ENCODE measurements at places on chromosomes 4 and X.

GRCh38 chr4:151114338-151114737, 14.9 kb downstream of the RPS3A start:
- DNase-seq = no peak

- no peak for DNase-seq
These were observed 28.2 kb downstream of the SULT1E1 start for GRCh38 chr4:69831646-69832325.

DNA sequence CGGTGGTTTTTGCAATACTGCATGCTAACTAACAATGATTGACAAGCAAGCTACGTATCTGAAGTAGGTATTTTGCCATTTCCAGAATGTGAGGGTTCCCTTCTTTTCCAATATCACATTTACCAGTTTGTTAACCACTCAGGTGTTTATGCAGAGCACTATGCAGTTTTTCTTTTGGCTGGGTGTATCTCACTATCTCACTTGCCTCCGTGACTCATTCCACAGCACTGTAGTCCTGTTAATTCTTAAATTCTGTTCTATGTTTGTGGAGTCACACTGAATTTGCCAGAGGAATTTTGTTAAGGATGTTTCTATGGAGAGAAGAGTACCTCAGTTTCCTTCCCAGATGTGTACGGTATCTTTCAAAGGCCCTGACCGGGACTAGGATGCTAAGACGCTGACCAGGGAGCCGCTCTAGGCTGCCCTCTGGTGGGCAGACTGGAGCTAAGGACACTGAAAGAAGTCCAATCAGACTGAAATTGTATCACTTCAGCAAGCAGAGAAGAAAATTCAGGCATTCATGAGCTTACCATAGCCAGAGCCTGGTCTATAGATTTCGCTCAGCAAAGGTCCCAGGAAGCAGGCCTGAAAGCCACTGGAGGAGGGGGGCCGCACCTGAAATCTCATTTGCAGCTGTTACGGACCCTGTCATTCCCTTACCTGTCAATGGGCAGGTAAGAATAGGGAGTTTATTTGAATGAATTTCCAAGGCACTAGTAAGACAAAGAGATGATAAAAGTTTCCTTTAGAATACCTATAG, 388.4 kb upstream of the SPOCK3 start:
- peak; percentile 66 for DNase-seq

- DNase-seq = no peak
These were observed 540.0 kb downstream of the SPRY1 start for GRCh38 chr4:123936621-123937043.

DNA sequence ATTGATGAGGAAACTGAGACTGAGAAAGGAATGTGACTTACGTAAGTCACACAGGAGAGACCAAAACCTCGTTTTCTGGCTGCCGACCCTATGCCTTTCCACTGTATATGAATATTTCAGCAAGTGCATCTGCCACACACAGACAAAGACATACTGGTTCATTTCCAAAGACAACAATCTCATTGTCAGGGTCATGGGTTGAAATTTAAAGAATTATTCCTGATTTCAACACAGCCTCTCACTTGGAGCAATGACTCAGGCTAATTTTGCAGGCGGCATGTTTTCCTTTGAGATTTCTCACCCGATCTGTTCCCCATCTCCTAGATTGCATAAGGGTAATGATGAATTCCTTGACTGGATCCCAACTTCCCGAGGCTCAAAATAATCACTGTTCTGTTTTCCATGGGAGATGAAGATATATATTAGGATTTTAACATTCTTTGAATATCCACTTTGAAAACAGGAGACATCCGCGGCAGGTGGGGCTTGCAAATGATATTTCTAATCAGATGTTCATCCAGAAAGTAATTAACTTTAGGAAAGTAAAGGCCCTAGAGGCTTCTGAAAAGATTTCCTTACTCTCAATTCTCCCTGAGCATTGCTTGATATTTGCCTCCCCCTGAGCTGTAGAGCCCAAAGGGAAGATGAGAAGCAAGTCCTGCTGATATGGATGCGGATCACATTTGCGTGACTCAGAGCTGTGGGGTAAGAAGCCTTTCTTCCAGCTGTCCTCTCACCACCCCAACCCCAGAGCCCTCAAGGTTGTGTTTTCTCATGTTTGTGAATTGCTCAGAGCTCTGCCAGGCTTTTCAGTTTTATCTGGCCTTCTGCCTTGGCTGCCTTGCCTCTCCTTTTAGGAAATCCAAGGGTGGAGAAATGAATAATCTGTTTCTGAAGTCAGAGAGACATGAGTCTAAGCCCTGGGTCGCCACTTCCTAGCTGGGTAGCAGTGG, 361.1 kb upstream of the BOD1L1 start:
- no peak for DNase-seq

DNA sequence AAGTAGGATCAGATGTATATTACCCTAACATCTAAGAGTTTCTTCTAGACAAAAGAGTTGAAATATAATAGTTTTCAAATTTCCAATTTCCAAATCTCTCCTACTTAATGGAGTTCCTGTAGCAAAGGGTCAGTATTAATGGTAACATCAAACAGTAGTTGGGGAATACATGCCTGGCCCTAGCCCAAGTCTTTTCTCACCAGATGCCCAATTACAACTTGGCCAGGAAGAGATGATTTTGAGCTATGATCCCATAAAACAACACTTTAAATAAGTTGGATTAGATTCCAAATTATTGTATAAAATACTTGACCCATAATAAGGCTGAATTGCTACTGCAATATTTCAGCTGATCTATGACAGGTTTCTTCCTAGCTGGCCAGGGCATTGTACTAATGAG, 59.9 kb downstream of the MBNL3 start:
- DNase-seq = no peak

- no peak for DNase-seq
These were observed 14.3 kb upstream of the AWAT1 start for GRCh38 chrX:70219938-70220764.

- no peak for DNase-seq
These were observed 37.5 kb upstream of the NKRF start for GRCh38 chrX:119643696-119644095.

GRCh38 chr4:1683261-1683735, 815 bp downstream of the FAM53A start:
- DNase-seq = no peak

- DNase-seq = no peak
These were observed 760.6 kb upstream of the EPHA5 start for GRCh38 chr4:66430856-66431255.

DNA sequence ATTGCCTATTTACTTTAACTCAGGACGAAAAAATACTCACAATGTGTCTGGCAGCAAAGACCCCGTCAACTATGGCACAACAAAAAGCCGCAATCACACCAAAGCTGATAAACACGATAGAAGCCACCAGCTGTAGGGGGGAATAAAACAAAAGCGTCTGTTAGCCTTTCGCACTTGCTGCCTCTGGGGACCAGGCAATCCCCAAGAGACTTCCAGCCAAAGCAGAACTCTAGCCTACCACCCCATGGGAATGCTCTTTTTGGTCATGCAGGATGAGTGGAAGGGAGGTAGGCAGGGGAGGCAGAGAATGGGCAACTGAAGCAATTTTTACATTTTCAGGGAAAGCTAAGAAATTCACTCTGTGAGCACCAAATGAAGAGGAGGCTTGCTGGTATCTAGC, 20.1 kb downstream of the TMEM255A start:
- no peak for DNase-seq

DNA sequence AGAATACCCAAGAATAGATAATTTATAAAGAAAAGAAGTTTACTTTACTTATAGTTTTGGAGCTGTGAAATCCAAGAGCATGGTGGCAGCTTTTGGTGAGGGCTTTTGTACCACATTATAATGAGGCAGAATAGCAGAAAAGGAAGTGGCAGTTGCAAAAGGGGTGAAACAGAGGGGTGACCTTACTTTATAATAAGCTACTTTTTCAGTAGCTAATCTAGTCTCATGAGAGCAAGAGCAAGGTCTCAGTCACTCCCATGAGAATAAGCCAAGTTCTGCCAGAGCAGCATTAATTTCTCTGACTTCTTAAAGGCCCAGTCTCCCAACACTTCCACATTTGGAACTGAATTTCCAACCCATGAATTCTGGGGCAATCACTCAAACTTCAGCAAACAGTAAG, 502.0 kb downstream of the GBA3 start:
- DNase-seq = no peak

GRCh38 chr4:176186671-176187395, 8.6 kb downstream of the SPATA4 start:
- DNase-seq = no peak

DNA sequence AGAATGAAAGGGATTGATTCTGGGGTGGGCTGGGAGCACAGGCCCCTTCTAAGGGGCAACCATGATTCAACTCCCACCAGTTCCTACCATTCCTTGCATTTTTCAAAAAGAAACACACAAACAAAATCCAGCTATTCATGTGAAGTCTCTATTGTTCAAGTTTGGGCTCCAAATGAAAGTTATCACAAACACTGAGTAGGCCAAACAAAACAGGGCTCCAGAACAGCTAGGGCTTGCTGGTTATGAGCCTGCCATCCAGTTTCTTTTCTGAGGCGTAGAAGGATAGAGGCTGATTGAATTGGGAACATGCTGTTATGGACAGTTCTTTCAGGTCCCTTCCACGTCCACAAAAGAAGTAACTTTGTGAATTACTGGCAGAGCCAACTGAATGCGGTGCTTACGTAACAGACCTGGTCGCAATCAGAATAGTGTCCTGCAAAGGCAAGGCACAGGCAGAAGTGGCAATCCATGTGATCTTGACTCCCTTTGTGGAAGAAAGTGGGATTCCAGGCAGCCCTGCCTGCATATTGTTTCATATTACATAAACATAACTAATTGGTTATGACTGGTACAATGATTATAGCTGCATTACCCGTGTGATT, 244.5 kb downstream of the SCFD2 start:
- no peak for DNase-seq

GRCh38 chr4:177441061-177441802, 1.0 kb downstream of the AGA start:
- DNase-seq = peak; percentile 8

DNA sequence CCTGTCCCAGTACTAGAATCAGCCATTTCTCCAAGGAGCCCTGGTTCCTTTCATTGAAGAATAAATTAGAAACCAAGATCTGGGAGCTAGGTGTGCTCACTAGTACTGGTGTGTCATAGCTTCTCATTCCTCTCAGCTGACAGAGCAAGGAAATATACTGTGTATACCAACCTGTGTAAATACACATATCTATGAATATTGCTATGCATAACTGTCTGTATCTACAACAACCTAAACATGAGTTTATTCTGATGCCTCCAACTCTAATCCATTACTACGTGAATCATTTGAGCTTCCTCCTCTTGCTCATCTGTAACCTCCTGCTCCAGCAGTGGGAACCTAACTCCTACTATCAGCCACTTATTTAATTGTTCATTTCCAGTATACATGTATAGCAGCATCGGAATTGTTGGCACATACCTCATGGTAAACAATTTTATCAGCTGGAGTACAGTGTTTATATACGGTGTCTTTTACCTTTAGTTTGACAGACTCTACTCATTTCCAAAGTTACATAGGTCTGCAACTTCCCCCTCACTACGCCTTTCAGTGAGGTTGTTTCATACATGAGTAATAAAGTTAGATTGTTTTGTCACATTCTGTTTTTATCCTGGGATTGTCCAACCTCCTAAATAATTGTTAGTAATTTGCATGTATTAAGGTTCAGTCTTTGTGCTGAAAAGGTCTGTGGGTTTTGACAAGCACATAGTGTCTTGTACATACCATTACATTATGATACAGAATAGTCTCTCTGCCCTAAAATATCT, 7.1 kb upstream of the SCRG1 start:
- DNase-seq = no peak

GRCh38 chr4:101037938-101038413, 309.4 kb downstream of the PPP3CA start:
- DNase-seq = no peak

DNA sequence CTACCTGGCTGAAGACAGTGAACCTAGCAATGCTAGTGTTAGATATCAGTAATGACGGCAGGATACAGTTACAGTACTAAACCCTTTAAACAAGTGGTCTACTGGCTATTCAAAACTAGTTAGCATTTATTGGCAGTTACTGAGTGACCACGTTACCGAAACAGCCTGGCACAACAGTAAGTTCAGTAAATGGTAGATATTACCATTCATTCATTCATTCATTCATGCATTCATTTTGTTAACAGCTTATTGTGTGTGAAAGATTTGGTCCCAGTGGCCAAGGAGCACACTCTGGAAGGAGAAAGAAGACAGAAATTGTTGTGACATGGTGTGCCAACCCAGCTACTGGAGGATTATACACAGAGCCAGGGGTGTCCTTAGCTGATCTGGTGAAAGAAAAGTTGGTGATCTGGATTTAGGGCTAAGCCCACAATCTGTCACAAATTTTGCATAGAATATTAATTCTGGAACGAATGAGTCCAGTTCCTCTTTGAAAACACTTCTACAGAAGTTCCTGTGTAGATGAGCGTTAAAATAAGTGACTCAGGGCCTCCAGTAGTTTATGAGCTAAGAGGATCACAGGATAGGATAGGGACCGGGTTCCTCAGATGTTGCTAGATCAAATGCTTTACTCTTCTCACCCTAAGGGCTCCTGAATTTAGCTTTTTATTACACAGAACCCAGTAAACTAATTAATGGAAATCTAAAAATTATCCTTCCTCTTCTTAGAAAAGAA, 179.1 kb downstream of the CBR4 start:
- DNase-seq = no peak

- DNase-seq = no peak
These were observed 30.2 kb upstream of the GNPDA2 start for GRCh38 chr4:44756559-44756958.

DNA sequence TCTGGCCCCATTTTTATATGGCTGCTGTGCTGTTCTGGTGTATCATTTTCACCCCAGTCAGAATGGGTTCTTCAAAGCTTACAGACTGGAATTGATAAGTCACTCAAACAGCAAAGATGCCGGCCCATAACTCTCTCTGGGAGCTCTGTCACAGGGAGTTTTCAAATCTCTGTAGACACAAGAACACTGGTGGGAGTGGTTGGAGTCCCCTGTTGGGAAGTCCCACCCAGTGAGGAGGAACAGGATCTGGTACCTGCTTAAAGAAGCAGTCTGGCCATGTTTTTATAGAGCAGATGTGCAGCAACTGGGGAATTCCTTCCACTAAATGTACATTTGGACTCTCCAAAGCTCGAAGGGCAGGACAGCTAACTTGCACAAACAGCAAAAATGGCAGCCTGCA, 69.3 kb upstream of the UGT2B7 start:
- DNase-seq = no peak

- no peak for DNase-seq
These were observed 116.0 kb downstream of the PTTG2 start for GRCh38 chr4:38076153-38076669.

DNA sequence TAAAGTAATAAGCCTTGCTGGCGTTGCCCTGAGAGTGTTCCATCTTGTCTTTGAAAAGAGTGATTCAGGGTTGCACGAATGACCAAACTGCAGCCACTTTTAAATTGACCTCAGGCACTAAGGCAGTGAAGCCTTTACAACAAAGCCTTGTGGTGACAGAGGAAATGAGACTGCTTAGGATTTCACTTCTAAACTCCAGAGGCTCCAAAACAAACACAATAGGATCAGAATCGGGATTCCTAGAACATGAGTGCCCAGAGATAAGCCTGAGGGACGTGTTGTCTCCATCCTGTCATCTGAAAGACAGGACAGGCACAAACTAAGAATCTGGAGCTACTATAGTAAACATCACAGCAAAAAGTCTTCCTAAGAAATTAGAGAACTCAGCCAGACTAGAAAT, 405.2 kb downstream of the PPARGC1A start:
- DNase-seq = no peak

- no peak for DNase-seq
These were observed 325.0 kb downstream of the ARHGAP10 start for GRCh38 chr4:148056879-148057278.

All from left kidney (tissue), 8 donors.